ENCODE measurements at places on chromosomes 1 and 21.

DNA sequence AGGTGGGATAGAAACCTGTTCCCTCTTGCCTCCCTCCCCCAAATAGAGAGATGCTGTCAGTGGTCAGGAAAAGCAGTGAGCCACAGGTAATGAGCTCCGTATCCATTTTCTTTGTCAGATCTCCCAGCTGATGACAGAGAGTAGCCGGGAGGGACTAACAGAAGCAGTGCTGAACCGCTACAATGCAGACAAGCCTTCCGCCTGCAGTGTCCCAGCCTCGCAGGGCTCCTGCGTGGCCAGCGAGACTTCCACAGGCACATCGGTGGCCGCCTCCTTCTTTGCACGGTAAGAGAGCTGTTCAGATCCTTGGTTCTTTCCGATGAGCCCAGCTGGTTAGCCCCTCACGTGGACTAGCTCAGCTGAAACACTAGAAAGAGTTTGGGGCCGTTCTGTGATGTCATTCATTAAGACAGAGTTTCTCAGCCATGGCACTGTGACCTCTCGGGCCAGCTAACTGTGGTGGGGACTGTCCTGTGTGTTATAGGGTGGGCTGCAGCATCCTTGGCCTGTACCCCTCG, 264.7 kb downstream of the KIF26B start:
- DNase-seq: no peak

DNA sequence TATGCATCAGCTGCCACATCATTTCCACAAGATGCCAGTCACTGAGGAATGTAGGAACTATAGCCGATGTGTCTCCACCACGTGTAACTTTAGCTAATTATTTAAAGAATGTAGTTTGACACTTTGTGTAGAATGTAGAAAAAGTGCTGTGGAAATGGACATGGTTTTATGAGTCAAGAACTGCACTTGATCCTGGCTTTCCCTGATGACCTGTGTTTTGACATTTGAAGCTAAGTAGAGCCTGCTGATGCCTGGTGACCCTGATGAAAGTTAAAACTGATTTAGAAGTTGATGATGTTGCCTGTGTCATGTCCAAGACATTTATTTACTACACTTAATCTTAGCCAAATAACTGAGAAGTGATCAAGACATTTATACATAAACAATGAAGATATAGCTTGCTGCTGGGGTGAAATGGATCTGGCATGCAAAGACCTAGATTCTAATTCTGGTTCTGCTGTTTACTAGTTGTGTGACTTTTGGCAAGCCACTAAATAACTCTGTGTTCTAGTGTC, 4.4 kb upstream of the OSBPL9 start:
- DNase-seq: no peak

- no peak for DNase-seq
Observed at GRCh38 chr1:96966536-96967138, 245.1 kb downstream of the PTBP2 start.

GRCh38 chr1:63683759-63684158, 90.1 kb upstream of the ROR1 start:
- DNase-seq: no peak

DNA sequence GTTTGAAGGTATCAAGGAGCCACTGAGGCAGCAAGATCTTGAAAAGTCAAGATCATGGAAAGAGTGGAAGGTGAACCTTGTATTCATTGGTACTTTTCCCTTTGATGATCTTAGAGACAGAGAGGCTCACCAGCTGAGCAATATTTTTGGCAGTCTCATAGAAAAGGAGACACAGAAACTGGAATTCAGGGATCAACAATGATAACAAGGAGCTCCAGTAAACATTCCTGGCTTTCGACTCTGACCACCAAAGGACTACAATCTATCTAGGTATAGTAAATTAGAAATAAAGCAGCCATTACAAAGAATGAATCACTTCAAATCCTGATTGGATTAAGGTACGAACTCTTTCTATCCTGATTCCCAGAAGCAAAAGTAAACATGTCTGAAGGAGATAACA, 615.4 kb downstream of the KIF26B start:
- no peak for DNase-seq

DNA sequence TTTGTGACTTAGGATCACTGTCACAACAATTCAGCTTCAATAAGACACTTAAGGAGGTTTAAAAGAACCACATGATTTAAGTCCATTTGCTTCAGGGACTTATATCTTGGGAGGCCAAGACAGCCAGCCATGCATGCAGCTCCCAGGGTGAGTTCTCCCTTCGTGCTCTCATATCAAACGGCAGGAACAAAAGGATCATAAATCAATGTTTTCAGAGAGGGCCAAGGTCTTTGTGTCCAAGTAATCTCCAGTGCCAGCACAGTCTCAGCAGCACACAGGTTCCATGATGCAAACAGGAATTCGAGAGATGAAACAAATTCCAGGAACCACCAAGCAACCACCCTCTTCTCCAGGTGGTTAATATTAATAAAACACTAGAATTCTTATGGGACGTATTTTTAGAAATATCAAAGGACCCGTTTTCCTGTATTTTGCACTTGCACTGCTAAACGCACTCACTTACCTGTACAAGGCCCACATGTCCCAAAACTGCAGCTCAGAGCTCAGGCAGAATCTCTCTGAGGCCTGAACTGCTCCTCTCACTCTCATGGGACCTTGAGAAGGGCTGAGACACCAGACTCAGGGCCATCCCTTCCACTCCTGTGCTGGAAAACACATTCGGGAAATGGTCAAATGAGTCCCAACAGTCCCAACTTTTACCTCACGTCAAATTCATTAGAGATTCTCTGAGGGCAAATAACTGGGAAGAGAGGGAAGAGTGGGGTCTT, 100.0 kb upstream of the RAB4A start:
- peak; percentile 77 for DNase-seq

DNA sequence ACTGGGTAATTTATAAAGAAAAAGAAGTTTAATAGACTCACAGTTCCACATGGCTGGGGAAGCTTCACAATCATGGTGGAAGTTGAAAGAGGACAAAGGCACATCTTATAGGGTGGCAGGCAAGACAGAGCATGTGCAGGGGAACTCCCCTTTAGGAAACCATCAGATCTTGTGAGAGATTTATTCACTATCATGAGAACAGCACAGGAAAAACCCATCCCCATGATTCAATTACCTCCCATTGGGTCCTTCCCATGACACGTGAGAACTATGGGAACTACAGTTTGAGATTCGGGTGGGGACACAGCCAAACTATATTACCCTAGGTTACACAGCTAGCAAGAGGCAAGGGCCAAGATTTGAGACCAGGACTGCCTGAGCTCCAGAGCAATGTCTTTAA, 30.4 kb upstream of the SOX13 start:
- no peak for DNase-seq

- no peak for DNase-seq
Observed at GRCh38 chr1:218817691-218818465, 355.8 kb upstream of the LYPLAL1 start.

DNA sequence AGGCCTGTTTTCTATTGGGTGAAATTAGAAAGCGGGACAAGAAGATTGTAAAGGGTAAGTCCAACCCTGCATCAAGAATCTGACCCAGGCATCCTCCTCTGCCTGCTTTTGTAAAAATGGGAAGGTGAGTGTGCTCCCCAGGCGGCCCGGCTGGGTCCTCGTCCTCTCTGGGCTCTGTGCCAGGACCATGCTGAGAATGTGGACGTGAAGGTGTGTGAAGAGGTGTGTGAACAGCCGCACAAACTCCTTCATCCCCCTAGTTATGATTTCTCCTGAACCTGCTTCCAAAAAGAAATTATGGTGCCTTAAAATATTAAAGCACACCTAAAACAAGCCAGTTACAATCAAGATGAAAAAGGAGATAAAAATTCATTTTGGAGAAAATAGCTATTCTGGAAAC, 185.7 kb downstream of the IGSF21 start:
- peak; percentile 55 for DNase-seq

DNA sequence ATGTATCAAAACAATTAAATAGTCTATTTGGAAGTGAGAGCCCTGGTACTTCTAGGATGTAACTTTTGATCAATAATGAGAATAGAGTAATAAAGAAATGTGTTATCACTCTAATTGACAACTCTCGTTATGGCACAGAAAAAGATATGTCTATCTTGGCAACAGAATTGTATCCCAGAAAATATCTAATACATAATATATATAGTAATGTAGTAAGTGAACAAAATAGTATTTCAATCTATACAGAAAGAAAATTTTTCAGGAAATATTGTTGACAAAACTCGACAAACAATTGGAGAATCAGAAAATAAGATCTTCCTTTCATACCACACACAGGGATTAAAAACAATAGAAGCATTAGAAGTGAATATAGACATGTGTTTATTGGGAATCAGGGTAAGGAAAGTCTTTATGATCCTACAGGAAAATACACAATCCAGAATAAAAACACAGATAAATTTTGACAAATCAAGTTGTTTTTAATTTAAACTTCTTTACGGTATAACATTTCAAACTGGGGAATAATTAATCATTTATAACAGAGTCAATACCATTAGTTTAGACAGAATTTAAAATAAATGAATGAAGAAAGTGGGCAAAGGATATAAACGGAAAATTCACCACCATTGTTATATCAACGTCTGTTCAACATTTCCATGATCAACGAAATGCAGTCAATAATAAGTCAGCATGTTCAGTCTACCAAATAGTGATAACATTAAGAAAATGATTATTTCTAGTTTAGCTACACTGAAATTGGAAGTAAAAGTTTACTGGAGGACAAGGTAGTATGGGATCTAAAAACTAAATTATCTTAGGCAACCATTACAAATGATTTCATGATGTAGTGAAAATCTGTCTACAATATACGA, 1526.5 kb upstream of the TPTE start:
- DNase-seq: no peak

GRCh38 chr1:25657121-25657882, 40.7 kb downstream of the MAN1C1 start:
- no peak for DNase-seq

DNA sequence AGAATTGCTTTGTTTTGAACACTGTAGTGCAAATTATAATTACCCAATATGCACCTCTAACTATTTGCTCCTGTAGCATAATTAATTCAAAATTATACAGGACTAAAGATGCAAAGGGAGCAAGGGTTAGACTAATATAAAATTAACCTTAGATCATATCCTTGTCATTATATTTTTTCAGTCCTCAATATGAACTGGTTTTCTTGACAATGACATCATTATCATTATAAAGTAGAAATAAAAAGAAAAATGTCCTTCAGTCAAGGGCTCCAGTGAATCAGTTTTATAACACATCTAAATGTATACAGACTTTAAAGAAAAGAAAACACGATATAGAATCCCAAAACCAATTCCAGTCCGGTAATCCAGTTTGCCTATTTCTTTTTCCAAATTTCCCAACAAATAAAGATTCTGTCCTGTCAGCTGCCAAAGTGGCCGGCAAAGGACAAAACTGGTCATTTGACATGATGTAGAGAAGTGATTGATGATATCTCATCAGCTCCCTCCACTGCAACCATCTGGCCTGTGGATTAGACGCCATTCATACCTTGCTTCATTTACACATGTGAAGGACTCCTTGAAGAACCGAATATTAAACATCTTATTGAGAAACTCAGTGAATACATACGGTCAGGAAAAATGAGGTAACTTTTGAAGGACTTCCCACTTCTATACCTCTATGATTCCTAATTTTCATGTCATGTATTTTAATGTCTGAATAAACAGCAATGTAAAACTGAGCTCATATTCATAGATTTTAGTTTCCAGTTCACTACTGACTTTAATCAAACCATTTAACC, 15.5 kb downstream of the DPYD start:
- DNase-seq: no peak

GRCh38 chr1:240484804-240485443, 127.0 kb downstream of the GREM2 start:
- no peak for DNase-seq

GRCh38 chr1:96544831-96545221, 176.8 kb upstream of the PTBP2 start:
- DNase-seq: no peak

- no peak for DNase-seq
Observed at GRCh38 chr1:161502641-161503393, 2.4 kb upstream of the FCGR2A start.

GRCh38 chr1:15156807-15157380, 3.3 kb downstream of the TMEM51 start:
- no peak for DNase-seq

DNA sequence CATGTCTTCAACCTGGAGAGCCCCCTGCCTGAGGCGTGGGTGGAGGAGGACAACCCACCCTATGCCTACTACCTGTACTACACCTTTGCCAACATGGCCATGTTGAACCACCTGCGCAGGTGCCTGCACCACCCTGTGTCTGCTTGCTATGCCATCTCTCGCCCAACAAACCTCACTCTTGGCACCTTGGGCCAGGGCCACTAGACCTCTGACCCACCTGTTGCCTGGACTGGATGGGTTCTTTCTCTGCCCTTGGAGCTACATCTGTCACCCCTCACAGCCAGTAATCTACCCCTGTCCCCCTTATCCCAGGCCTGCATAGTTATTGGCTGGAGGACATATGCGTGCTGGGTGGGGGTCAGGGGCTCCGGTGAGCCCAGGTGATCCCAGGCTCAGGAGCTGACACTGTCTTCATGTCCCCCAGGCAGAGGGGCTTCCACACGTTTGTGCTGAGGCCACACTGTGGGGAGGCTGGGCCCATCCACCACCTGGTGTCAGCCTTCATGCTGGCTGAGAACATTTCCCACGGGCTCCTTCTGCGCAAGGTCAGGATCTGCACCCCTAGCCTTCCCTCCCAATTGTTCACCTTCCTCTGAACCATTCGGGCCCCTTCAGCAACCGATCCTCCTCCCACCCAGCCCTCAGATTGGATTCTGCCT, 9.9 kb downstream of the AMPD2 start:
- no peak for DNase-seq

- no peak for DNase-seq
Observed at GRCh38 chr1:27552911-27553420, 51.0 kb downstream of the AHDC1 start.

- DNase-seq: no peak
Observed at GRCh38 chr1:233487408-233487807, 126.5 kb upstream of the KCNK1 start.

GRCh38 chr1:244788493-244789275, 46.8 kb upstream of the COX20 start:
- no peak for DNase-seq

DNA sequence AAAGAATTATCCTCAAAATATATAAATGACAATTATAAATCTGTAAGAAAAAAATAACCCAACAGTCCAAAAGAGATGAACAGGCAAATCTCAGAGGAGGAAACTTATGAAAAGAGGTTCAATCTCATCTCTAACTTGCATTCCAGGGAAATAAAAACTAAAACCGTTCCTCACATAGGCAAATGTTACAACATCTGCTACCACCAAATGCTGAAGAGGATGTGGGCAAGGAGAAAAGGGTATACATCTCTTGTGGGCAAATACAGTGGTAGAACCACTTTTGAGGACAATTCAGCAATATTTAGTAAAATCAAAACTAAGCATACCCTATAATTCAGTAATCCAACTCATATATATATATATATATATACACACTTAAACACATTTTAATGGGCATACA, 33.7 kb upstream of the SGIP1 start:
- DNase-seq: no peak
